ENCODE measurements at places on chromosomes 7 and 10.

DNA sequence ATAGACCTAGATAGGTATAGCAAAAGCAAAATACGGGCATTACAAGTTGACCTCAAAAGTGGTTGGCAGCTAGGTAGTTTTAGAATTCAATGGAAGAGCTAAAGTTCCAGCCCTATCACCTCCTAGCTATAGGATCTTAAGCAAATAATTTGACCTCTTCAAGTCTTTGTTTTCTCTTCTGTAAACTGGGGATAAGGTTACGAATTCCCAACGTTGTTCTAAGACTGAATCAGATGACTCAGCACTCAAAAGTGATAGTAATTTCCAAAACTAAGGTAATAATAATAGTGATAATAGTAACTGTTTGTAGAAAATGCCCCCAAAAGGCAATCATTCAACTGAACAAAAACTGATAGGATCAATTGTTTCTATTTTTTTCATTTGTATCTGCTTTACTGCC is 445.2 kb downstream of the KCNMA1 start:
- DNase-seq, result no peak

DNA sequence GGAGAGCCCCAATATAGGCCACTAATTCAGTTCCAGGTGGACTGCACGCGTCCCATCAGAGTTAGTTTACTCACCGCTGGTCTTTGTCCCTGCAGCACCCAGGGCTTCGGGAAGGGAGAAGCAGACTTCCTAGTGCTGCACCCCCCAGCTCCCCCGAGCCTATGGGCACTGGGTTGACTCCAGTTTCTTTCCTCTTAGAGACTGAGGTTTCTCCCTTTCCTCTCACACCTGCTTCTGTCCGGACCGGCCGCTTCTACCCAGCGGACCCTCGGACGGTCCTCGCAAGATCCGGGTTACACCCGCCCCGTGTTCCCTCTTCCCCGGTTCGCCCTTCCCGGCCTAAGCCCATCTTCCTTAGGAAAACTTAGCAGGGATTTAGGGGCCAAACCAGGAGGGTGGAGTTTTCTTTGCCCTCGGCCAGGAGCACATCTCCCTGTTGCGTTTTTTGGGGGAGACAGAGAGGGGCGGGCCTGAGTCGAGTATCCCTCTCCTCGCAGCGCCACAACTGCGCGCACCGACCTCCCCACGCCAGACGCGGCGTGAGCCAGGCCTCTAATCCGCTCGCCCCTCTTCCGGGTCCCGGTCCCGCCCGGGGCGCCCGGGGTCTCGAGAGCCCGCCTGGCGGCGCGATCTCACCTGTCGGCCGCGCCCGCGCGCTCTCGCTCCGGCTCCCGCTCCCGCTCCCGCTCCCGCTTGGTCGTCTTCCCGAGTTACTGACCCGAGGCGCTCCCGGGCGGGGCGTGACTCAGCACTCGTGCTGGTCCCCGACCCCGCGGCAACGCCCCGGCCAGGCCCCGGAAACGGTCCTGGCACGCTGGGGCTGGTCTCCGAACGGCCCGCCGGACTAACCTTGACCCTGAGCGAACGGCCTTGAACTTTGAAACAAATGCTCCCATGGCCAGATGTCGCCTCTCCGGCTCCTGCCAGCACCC is at the start of gene AIFM2:
TSS of gene AIFM2 (minus strand) at position 728 of the 932 bp plus-strand sequence. CDS start 8,741 bp downstream, outside the sequence.
- DNase-seq, result peak; percentile 27

GRCh38 chr10:35126062-35126529 is 550 bp upstream of the CREM start:
- no peak for DNase-seq

DNA sequence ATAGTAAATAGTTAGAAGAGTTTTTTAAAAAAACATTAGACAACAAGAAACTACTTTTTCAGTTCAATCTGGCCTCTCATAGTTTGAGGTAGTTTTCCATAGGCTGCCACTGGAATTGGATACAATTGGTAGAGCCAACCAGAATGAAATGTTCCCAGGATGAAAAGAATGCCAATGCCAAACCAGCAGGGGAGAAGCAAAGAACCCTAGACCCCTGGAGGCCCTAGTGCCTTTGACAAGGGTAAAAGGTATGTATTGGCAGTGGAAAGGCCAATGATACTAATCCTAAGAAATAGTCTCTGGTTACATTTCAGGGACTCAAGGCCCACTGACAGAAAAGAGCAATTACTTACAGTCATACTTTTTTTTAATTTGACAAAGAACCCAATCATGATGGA is 77.4 kb upstream of the SEM1 start:
- no peak for DNase-seq
